ENCODE measurements at places on chromosomes 1 and 21. TPM values are rescaled to one million over a fixed set of nuclear protein-coding genes. Genes with fewer than 3 reads are reported as not detected.

Gene CXADR
- 21.4 TPM for polyA plus RNA-seq

Gene S100A7
- not detected for polyA plus RNA-seq

DNA sequence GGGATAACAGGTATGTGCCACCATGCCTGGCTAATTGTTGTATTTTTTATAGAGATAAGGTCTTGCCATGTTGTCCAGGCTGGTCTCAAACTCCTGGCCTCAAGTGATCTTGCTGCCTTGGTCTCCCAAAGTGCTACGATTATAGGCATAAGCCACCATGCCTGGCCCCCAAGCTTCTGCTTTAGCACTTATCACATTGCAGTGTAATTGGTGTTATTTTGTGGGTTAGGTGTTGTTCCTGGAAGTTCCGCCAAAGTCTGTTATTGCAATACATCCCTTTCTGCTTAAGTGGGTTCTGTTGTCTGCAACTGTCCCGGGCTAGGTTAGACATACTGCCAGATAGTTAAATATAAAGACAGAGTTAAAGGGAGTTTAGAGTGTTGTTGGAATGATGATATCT lies 3.4 kb downstream of the ZCCHC17 start:
- DNase-seq = no peak

- no peak for DNase-seq
These were observed 69.0 kb upstream of the LRRC7 start for GRCh38 chr1:69498711-69499110.

- DNase-seq = no peak
These were observed 21.7 kb upstream of the TENT5C start for GRCh38 chr1:117584181-117584580.

DNA sequence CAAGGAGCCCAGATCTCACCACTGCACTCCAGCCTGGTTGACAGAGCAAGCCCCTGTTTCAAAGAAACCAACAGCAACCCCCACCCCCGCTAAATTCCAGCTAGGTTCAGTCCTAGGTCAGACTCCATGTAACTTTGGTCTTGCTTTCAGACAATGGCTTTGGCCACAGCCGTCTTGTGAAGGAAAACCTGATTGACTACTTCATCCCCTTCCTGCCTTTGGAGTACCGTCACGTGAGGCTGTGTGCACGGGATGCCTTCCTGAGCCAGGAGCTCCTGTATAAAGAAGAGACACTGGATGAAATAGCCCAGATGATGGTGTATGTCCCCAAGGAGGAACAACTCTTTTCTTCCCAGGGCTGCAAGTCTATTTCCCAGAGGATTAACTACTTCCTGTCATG lies 12.9 kb downstream of the TOR3A start:
- DNase-seq = no peak

Gene NBPF20
- 0.42 TPM for polyA plus RNA-seq
